ENCODE measurements at places on chromosomes 3 and 15.

- no peak for DNase-seq
Measured at GRCh38 chr3:101544161-101544850, 17.4 kb upstream of the TRMT10C start.

GRCh38 chr3:129061023-129061887, 676 bp downstream of the GP9 start:
- no peak for DNase-seq

DNA sequence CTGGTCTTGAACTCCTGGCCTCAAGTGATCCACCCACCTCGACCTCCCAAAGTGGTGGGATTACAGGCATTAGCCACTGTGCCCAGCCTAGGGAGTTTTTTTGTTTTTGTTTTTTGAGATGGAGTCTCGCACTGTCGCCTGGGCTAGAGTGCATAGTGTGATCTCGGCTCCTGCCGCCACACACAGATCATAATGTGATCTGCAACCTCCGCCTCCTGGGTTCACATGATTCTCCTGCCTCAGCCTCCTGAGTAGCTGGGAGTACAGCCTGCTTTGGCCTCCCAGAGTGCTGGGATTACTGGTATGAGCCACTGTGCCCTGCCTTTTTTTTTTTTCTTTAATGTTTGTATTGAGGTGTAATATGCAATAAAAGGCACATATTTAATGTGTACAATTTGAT, 78.2 kb downstream of the SMAD3 start:
- no peak for DNase-seq

GRCh38 chr3:70647094-70647493, 334.7 kb upstream of the MDFIC2 start:
- no peak for DNase-seq

GRCh38 chr3:183212096-183212495, 41.0 kb upstream of the B3GNT5 start:
- DNase-seq: no peak

DNA sequence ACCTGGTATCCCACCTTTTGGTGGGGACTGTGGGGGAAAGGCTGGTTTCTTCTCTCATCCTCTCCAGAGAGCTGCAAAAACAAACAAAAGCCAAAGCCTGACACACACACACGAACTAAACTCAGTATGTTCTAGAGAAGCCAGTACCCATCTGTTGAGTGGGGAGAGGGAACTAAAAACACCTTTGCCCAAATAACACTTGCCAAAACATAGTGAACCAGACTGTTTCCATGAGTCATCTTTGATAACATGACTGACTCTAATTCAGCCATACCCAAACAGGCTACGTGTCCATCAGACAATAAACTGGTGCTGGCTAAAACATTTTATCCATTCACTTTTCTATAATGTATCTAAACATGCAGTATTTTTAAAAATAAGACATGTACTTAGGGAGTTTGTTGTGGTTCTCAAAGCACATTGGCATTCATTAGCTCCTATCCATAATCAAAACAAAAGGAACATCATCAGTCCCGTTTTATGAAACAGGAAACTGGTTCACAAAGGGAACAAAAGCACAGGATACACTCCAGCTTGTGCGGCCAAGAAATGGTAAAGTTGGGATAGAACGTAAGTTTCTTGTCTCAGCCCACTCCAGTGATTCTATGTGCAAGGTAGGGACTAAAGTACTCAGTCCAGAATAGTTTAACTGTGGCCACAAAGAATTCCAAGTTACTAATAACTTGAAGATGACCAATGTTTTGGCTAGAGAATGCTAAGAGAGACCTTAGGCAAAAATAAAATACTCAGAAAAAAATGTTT, 16.1 kb downstream of the LYSMD2 start:
- DNase-seq: no peak

DNA sequence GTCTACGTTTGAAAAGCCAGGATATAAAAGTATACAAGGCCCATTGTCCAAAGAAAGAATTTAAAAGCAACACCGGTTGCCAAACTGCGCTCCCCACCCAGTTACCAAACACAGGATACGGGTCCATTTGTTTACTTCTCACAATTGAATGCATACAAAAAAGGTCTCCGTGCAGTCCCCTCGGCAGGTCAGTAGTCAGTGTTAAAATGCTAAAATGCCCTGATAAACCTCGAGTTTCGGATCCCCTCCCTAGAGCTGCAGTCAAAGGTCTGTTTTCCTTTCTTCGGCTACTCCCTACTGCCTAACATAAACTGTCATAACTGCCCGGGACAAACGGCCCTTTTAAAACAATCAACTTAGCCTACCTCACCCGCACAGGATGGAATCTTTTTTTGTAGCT, 534.6 kb downstream of the FOXP1 start:
- DNase-seq: no peak

- no peak for DNase-seq
Measured at GRCh38 chr3:72335458-72336095, 512.7 kb downstream of the SHQ1 start.

GRCh38 chr3:174480767-174481166, 378.4 kb upstream of the NAALADL2 start:
- no peak for DNase-seq

DNA sequence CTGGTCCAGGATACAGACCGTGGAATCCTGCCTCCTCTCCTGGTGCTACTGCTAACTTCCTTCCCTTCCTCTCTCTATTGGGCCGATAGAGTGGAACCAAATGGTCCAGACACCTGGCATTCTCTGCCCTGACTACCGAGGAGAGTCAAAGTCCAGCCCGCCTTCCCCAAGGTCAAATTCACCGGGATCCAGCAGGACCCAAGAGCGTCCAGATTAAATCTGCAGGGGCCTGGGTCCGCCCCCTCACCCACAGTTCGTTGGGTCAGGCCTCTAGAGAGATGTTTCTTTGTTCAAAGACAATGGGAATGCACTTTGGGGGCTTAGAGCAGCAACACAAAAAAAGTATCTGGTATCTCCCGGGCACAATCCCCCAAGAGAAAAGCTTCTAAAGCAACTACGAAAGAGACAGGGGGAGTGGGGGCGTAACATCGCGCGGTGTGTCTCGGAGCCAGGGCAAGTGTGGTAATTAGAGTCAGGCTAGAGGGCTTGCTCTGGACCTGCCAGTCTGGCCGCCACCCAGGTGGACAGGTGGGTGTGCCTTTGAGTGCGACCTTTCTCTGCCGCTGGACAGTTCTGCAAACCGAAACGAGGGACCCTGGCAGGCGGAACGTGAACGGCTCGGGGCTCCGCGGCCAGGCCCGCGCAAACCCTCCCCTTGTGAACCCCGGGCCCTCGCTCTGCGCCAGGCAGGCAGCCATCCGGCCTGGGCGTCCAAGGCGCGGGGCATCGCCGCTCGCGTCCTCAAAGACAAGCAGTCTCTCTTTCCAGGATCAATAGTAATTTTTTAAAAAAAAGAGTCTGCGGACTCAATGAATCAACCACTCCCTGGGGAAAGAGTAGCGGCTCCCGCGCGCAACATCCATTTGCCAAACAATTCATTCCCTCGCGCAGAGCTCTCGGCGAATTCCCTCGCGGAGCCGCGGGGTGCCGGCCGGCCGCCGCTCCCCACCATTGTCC, 806 bp downstream of the KLHL25 start:
- DNase-seq: no peak

GRCh38 chr15:39498629-39499028, 82.2 kb upstream of the THBS1 start:
- no peak for DNase-seq

- no peak for DNase-seq
Measured at GRCh38 chr3:67791620-67792019, 137.2 kb upstream of the SUCLG2 start.

DNA sequence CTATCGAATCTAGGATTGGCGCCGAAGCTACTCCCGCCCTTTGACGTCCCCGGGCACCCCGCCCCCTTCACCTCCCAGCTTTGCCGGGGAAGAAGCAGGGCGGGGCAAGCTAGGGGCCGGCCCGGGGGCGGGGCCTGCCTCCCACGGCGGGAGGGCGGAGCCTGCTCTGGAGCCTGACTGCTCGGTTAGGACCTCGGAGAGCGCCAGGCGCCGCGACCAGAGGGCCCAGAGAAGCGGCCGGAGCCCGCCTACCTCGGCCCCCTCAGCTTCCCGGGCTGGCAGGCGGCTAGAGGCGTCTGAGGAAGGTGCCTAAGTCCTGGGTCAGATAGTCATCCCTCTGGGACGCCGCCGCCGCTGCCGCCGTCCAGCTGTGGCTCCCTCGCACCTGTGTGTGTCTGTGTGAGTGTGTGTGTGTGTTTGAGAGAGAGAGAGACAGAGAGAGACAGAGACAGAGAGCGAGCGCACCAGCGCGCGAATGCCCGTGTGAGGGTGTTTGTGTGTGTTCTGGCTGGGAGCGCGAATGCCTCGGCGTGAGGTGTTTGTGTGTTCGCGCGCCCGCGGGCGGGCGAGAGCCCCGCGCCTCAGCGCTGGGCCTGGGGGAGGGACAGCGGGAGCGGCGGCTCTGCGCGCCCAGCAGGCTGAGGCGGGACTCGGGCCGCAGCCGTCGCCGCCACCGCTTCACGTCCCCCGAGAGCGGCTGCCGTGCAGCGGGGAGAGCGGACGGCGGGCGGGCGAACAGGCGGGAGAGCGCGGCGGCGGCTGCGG, at the start of gene STXBP5L:
TSS of gene STXBP5L (plus strand) at position 176 of the 765 bp plus-strand sequence. CDS start 1,374 bp downstream, outside the sequence.
- peak; percentile 65 for DNase-seq

GRCh38 chr3:17028363-17028762, 143.6 kb downstream of the PLCL2 start:
- DNase-seq: no peak

- DNase-seq: no peak
Measured at GRCh38 chr3:78204977-78205376, 1165.1 kb downstream of the ROBO2 start.

- DNase-seq: no peak
Measured at GRCh38 chr3:73669260-73669659, 44.5 kb upstream of the PDZRN3 start.

DNA sequence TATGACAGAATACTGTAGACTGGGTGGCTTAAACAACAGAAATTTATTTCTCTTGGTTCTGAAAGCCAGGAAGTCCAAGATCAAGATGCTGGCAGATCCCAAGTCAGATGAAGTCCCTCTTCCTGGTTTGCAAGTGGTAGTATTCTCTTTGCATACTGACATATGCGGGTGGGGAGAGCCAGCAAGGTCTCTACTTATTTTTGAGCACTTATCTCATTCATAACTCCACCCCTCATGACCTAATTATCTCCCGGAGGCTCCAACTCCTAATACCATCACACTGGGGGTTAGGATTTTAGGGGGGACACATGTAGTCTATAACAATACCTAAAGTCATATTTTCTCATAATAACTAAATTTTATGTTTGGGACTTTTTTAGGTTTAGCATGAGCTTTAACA, 65.3 kb downstream of the BLM start:
- no peak for DNase-seq

DNA sequence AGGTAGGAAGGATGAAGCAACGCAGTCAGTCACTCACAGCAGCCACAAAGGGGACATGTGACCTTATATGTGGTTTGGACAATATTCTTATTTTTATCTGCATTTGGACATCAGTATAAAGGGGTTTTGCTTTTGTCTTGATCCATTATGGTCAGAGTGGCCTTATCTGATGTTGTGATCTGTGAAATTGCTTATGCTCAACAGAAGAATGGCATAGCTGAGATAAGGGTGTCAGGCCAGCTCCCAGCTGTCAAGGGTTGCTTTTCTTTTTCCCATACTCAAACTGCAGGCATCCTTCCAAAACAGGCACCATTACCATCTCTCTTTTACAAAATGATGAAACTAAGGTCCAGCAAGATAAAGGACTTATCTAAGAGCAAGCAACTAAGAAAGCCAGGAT, 28.1 kb downstream of the DCLK3 start:
- DNase-seq: no peak

DNA sequence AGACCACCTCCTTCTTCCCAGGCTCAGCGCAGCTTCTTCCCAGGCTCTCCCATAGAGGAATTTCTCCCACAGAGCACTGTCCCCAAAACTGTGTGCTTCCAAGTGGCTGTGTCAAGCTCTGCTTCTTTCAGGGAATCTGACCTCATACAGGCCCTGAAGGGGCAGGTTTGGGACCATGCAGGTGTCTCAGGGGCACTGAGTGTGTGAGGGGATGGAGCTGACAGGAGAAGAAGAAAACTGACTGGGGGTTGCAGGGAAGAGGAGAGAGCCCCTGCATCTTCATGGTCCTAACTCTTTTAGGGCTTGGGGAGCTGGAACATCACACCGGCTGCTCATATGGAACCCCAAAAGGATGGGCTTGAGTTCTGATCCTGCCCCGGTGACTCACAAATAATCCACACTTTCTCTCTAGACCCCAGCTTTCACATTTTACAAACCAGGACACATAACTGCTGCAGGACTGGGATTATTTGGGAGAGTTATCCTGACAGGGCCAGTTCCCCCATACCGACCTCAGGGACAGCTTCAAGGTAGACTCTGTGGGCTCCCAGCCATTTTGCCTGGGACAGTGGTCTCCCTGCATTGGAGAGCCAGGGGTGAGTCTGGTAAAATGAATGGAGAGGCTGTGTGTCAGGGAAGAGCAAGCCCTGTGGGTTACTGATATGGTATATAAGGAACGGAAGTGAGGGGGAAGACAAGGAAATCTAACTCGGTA, 316.1 kb downstream of the TLE3 start:
- DNase-seq: no peak

DNA sequence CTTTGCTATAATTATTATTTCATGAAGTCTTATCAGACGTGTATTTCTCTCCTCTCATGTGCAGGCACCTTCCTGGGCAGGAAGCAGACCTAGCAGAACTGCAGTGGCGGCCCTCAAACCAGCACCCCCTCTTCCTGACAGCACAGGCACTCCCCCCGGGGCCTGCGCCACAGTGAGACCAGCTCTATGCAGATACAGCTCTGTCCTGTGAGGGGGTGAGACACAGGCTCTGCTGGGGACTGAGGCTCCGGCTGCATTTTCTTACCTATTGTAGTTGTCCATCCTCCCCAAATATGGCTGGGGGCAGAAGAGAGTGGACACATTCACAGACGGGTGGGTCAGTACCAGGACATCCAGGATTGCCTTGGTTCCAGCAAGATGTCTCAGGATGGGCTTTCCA, 5.0 kb downstream of the CISH start:
- no peak for DNase-seq

- DNase-seq: no peak
Measured at GRCh38 chr15:29785642-29786041, 36.6 kb downstream of the TJP1 start.

DNA sequence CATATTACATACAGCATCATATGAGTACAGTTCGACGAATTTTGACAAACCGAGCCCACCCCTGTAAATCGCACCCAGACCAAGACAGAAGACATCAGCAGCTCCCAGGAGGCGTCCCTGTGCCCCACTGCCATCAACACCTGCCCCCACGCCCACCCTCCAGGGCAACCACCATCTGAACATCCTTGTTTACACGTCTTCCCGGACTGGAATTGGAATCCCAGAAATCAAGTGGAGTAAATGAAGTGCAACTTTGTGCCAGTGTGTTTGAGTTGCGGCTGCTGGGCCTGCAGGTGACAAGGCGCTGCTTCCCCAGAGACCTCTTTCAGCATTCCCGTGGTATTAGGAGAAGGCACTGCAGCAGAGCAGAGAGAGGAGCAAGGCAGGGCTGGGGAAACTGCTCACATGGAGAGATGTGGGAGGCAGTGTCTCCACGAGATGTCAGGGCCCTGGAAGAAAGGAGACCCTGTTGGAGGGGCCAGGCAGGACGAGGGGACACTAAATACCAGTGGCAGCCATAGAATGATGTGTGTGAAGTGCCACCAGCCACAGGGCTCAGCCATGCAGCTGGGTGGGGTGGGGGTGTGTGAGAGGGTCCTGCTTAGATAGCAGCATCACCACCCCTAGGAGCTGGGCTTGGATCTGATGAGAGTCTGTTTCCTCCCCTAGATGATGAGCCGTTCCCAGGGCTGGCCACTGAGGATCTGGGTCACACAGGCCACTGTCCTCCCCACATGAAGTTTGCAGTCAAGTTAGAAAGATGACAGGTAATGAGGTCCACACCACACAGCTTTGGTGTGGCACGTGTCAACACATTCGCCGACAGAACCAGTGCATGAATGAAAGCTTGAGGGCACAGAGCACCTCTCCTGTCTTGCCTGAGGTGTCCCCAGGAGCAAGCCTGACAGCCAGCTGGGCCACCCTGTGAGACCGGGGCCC, 33.4 kb upstream of the PCSK6 start:
- DNase-seq: peak; percentile 11
